NCI-H146 (cell line): ENCODE measurements at places on chromosomes 3 and 15.

DNA sequence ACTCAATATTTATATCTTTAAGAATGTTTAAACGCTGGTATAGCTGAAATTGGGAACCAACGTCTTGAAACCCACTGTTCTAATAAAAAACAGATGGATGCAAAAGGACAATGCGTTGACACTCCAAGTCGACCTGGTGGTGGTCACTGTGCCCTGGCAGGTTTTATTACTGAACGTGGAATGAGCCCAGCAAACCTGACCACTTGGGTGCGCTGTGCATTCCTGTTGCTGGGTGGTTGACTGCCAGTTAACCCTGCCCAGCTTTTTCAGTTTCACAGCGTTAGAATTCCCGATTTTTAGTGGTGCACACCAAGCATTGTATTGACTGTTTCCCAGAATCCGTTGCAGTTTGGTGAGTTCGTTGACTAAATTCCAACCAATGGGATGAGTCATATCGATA is 384.4 kb downstream of the OCA2 start:
- no peak for DNase-seq

- DNase-seq: no peak
Observed at GRCh38 chr3:154148541-154148940, 27.4 kb downstream of the ARHGEF26 start.

- no peak for DNase-seq
Observed at GRCh38 chr3:56612146-56612545, 55.2 kb downstream of the CCDC66 start.

DNA sequence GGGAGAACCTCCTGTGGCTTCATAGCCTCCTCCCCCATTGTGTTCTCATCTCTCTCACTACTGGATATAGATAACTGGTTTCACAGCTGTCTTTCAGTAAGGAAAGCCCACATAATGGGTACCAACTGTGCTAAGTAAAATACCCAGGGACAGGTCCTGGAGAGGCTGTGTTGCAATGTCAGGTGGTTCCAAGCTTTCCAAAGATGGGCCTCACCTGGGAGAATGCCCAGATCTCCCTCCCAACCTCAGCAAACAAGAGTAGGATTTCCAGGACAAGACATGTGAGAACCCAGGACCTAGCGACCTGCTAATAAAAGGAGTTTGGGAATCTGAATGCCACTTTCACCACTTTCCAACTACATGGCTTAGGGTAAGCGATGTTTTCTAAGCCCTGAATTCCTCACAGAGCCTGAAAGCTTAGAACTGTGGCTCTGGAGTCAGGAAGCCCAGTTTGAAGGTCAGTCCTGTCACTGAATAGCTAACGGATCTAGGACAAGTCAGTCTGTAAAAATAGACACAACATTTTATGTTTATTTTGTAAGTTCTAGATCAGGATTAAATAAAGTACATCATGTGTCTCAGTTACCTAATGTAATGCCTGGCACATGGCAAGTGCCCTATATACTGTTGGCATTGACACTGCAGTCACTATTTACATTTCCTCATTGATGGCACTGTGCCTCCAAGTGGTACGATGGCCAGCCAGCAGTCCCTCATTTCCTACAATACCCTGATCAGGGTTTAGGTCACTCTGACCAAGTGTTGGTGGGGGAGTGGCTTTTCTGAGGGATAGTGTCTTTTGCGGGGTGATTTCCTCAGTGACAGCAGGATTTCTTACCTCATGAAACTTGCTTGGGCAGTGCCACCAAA is 11.9 kb downstream of the CERS3 start:
- DNase-seq: no peak

- no peak for DNase-seq
Observed at GRCh38 chr15:99682455-99682854, 50.8 kb downstream of the LYSMD4 start.

DNA sequence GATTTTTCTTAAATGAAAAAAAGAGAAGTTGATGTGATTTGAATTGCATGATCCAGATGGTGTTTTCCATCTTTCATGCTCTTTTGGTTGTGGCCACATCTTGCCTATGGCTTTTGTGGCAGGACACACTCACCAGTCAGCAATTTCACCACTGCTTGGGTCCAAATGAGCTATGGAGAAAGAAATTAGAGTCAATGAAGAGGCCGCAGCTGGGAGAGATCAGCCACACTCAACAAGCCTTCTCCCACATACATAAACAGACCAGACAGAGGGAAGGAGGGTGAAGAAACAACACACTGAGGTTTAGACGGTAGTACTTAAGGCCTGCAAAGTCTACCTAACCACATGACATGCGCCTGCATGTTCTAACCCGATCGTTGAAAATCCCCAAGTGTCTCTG is 110.7 kb upstream of the CDIN1 start:
- DNase-seq: no peak

GRCh38 chr15:96574782-96575181 is 244.3 kb downstream of the NR2F2 start:
- no peak for DNase-seq

DNA sequence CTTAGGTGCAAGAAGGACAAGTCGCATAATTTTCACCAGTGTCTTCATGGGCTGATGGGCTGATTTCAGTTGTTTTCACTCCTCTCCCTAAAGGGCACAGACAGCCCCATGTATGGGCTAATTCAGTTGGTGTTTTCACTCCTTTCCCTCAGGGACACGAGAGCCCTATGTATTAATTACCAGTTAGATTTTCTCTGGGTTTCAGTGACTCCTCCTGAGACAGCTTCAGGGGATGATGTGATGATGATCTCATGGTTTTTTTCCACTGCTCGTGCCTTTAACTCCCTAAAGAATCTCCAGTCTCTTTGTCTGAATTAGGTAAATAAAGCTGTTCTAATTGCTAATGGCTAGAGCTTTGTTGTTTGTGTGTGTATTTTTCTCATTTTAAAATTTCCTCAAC is 9.9 kb downstream of the RAMAC start:
- DNase-seq: no peak

DNA sequence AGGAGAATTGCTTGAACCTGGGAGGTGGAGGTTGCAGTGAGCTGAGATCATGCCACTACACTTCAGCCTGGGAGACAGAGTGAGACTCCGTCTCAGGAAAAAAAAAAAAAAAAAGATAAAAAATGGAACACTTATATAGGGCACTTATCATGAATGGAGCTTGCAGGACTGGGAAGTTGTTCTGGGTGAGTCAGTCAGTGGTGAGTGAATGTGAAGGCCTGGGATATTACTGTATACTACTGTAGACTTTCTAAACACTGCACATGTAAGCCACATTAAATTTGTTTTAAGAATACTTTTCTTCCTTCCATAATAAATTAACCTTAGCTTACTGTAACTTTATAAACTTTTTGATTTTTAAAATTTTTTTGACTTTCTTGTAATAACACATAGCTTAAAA is 59.8 kb downstream of the SFMBT1 start:
- no peak for DNase-seq

DNA sequence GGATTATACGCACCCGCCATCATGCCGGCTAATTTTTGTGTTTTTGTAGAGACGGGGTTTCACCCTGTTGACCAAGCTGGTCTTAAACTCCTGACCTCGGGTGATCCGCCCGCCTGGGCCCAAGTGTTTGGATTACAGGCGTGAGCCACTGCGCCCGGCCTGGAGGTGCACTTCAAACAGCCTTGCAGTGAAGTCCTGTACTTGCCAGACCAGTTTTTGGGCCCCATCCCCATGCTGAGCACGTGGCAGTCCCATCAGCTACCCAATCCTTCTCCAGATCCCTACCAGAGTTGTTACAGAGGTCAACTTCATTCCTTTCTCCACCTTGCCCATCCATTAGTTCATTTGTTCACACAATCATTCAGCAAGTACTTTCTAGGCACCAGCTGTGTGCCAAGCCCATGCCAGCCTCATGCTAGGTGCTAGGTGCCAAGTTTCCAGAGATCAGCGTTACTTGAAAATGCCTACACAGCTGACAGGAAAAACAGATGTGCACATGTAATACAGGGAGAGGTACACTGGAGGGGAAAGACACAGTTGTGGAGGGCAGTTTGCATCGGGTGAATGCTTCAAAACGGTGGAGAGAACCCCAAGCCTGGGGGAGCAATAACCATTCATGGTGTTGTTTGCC is 2.2 kb downstream of the DNAH1 start:
- no peak for DNase-seq
